ENCODE measurements at places on chromosomes 2 and 18. TPM values are rescaled to one million over a fixed set of nuclear protein-coding genes. Genes with fewer than 3 reads are reported as not detected.

DNA sequence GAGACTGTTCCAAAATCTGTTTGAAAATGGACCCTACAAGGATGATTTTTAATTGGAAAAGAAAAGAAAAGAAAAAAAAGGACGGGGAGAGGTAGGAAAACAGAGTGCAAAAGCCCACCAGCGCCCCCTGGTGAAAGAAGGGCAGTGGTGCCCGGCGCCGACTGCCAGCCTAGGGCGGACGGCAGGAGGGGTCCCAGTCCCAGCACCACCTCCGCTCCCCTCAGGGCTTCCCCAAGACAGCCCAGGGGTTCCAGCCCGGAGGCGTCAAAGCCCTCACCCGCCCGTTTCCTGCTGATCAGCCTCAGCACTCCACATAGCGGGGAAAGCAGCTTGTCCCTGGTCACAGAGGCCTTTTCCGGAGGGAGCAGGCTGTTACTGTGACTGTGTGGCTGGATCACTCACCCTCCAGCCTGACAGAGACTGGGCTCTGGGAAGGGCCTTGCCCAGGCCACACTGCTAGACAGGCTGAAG, 213.9 kb downstream of the TFCP2L1 start:
- H3K4me3 ChIP-seq: no peak overlapping the region
- peaks cover 14% of the 10 kb centered on the region for H3K27me3 ChIP-seq
- DNase-seq: peak; percentile 69
- peaks cover 6% of the 10 kb centered on the region for H3K4me1 ChIP-seq

Gene PLEK
- 5.6 TPM for total RNA-seq

Gene EMILIN2
- total RNA-seq: 12.7 TPM

GRCh38 chr2:120758181-120759144, 22.8 kb downstream of the GLI2 start:
- H3K4me1 ChIP-seq: no peaks in the 10 kb centered on the region
- DNase-seq: no peak
- H3K27ac ChIP-seq: no peak overlapping the region
- H3K36me3 ChIP-seq: no peaks in the 10 kb centered on the region

DNA sequence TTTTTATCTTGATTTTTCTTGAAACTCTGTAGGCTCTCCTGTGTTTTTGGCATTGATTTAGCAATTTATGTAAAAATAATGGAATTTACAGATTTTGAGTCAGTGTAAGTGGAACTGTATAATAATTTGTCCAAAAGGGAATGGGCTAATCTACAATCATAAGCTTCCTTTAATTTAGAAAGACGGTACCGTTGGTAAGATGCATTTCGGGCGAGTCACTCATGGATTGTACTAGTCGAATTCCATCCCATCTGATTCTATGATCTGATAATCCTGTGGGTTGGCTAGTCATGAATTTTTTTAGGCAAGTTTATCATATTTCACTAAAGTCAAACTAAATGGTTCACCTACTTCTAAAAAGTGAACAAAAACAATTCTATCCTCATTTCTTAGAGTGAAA, 133.4 kb downstream of the ZNF407 start:
- no peak overlapping the region for H3K4me3 ChIP-seq
- peaks cover 10% of the 10 kb centered on the region for H3K4me1 ChIP-seq

- no peak for DNase-seq
- no peak overlapping the region for H3K4me3 ChIP-seq
- H3K27ac ChIP-seq: no peak overlapping the region
- H3K4me1 ChIP-seq: no peaks in the 10 kb centered on the region
Measured at GRCh38 chr2:54483426-54483825, 27.3 kb downstream of the SPTBN1 start.

DNA sequence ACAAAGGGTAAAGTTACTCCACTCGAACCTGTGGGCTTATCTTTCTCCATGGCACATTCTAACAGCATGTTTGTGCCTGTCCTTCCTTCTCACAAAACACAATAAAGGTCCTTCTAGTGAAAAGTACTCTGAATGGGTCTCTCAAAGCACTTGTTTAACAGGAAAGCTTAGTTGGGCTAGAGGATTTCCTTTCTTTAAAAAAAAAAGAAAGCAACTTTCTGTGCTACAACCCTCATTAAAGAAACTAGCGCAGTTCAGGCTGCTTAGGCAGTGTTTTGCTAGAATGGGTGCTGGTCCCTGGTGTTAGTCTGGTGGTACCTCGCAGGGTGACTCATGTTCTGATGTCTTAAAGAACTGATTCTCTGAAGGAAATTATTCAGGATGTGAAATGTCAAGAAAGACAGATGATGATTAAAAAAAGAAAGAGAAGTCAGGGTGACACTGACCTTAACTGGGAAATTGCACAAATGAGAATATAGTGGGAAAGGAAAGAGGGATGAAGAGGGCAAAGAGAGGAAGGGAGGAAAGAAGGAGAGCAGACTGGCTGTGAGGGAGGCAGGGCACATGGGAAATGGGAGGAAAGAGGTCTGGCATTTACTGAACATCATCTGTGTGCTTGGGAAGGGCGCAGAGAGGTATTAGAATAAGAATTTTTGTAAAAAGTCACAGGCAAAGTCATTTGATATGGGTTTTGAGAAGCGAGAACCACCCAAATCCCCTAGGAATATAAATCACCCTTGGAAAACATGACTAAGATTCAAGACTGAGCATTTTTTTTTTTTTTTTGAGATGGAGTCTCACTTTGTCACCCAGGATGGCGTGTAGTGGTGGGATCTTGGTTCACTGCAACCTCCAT, 74.9 kb downstream of the ATP8B1 start:
- H3K27ac ChIP-seq: no peak overlapping the region
- DNase-seq: no peak
- no peaks in the 10 kb centered on the region for H3K27me3 ChIP-seq
- H3K36me3 ChIP-seq: peaks cover 6% of the 10 kb centered on the region

GRCh38 chr2:21281791-21282514, 158.2 kb downstream of the TDRD15 start:
- no peak overlapping the region for H3K4me3 ChIP-seq
- no peaks in the 10 kb centered on the region for H3K27me3 ChIP-seq
- H3K4me1 ChIP-seq: no peaks in the 10 kb centered on the region
- H3K36me3 ChIP-seq: no peaks in the 10 kb centered on the region

GRCh38 chr2:230124757-230125431, 56.2 kb upstream of the SLC16A14 start:
- no peaks in the 10 kb centered on the region for H3K36me3 ChIP-seq
- H3K4me3 ChIP-seq: peak overlapping the region; percentile 42
- no peak overlapping the region for H3K27ac ChIP-seq
- DNase-seq: no peak
- H3K27me3 ChIP-seq: no peaks in the 10 kb centered on the region

DNA sequence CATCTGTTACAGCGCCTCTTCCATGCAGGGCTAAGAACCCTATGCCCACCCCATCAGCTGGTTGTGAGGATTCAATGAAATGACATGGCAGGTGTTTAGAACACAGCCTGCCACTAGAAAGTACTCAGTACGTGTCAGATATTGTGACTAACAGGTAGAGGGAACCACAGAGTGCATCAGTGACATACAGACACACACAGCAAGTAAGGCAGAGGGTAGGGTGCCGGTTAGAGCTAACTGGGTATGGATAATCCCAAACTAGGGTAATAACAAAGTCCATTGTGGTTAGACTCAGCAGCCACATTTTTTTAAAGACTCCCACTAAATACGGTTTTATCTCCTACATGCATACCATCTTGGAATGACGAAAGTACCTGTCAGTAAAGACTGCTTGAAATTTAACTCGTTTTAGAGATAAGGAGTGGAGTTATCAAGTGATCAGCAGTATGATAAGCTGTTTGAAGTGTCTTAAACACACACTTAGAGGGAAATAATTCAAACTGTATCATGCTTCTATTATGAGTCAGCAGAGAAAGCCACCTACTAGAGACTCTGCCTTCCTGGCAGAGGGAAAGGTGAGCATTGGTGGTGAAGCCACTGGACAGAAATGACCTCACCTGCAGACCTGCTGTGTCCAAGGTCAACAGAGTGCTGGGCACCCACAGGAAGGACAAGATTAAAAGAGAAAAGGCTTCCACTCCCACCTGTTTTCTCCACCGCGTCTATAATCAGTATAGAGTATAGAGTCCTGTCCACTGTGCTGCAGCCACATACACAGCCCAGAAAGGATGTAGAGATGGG, 20.6 kb downstream of the MPPE1 start:
- H3K4me1 ChIP-seq: peaks cover 13% of the 10 kb centered on the region
- H3K27me3 ChIP-seq: no peaks in the 10 kb centered on the region
- peaks cover 2% of the 10 kb centered on the region for H3K36me3 ChIP-seq
- peak overlapping the region; percentile 39 for H3K27ac ChIP-seq
- peak overlapping the region; percentile 22 for H3K4me3 ChIP-seq

Gene TNFAIP6
- total RNA-seq: not detected

GRCh38 chr2:224433442-224433841, 31.5 kb upstream of the FAM124B start:
- H3K36me3 ChIP-seq: no peaks in the 10 kb centered on the region
- peaks cover 16% of the 10 kb centered on the region for H3K4me1 ChIP-seq
- H3K27me3 ChIP-seq: peaks cover 18% of the 10 kb centered on the region
- no peak for DNase-seq
- H3K27ac ChIP-seq: no peak overlapping the region
- no peak overlapping the region for H3K4me3 ChIP-seq

Gene RASGRP3
- total RNA-seq: 3.1 TPM

DNA sequence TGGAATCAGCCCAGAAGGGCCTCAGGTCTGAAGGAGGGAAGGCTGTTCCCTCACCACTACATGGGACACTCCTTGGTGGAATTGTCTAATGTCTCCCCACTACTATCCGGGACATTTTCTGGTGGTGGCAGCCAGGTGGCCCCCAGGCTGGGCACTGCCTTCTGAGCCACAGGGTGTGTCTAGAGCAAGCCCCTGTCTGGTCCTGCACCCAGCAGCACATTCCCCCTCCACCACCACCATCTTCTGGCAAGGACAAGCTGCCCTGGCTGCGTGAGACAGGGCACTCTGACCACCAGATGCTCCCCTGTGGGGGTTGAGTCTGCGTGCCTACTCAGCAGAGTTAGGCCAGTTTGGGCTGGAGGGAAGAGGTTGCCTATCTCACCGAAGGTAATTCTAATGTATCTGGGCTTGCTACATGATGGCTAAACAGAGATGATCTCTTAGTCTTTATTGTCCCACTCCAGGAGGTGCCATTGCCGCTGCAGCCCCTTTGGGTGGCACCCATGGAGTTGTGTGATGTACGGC, 106.3 kb downstream of the PLB1 start:
- H3K27ac ChIP-seq: no peak overlapping the region
- no peaks in the 10 kb centered on the region for H3K27me3 ChIP-seq
- H3K4me1 ChIP-seq: peaks cover 18% of the 10 kb centered on the region
- DNase-seq: no peak

DNA sequence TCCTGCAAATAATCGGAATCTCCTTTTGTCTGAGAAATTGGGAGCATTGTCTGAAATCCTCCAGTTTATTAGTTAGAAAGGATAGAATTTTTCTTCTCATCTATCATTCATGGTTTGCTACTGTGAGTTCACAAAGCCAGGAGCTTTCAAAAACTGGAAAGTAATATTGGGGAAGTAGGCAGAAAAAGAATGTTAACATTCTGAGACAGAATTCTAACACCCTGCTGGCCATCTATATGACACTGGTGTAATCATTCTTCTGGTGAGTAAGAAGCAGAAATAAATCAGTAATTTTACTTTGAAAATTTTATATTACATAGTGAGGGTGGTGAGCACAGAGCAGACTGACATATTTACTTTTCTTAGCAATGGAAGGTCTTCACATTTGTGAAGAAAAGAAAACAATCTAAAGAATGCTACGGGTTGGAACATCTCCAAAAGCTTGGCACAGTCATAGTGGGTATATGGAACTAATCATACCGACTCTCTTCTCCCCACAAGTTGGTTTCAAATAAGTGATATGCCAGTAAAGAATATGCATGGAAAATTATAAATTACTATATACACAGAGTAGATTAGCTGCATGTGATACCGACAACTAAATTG, 344.9 kb downstream of the LPIN1 start:
- H3K27me3 ChIP-seq: peaks cover 16% of the 10 kb centered on the region
- no peak overlapping the region for H3K4me3 ChIP-seq

DNA sequence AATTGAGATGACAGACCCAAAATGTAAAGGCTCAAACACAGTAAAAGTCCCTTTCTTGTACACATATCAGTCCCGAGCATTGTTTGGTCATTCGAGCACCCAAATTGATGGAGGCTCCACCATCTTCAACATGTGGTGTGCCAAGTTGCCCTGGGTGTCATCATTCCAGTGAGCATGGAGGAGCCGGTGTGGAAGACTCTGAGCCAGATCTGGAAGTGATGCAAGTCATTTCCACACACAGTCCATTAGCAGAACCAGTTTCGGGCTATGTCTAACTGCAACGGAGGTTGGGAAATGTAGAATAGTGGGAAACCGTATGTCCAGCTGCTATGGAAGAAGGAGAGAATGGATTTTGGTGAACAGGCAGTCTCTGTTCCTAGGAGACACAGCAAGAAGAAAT, 40.9 kb upstream of the BZW1 start:
- no peaks in the 10 kb centered on the region for H3K27me3 ChIP-seq
- H3K4me3 ChIP-seq: no peak overlapping the region
- peaks cover 9% of the 10 kb centered on the region for H3K36me3 ChIP-seq
- no peak for DNase-seq
- H3K27ac ChIP-seq: no peak overlapping the region

DNA sequence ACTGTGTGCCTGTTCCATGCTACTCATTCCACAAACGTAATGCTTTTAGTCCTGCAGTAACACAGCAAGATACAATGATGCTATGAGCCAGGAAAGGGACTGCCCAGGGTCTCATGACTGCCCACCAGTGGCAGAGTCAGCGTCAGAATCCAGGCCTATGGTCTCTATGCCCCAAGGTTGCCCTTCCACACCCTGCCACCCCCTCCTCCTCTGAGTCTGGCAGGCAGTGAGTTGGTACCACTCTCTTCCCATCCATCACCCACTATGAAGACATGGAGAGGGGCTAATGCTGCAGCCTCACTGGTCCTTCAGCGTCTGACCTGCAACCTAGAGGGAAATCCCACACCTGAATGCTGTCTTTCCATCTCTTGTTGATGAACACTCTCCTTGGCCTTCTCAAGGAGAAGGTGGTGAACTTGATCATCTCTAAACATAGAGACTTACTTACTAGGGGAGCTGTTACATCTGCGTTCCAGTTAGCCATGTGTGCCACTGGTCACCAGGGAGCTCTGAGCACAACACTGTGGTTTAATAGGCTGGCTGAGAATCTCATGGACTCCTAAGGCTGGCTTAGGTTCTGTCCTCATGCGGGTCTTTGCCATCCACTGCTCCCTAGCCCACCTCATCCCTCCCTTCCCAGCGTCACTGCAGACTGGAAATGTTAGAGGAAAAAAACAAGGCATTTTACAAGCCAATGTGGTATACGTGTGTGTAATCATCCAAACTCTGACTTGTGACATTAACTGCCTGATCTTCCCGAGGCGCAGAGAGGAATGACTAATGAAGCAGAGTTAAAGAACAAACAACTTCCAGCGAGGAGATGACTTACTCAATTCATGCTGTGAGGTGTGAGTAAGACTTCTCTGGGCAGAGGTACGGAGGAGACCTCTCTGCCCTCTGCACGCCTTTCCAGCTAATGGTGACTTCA, 28.8 kb downstream of the STEAP3 start:
- no peak overlapping the region for H3K4me3 ChIP-seq
- H3K36me3 ChIP-seq: no peaks in the 10 kb centered on the region
- DNase-seq: no peak

- no peak for DNase-seq
- H3K36me3 ChIP-seq: no peaks in the 10 kb centered on the region
- H3K27me3 ChIP-seq: peaks cover 7% of the 10 kb centered on the region
- no peak overlapping the region for H3K27ac ChIP-seq
- peaks cover 5% of the 10 kb centered on the region for H3K4me1 ChIP-seq
- no peak overlapping the region for H3K4me3 ChIP-seq
Measured at GRCh38 chr18:70463085-70463484, 174.2 kb downstream of the SOCS6 start.
